Umbilical cord (tissue), 2 donors: ENCODE measurements at places on chromosomes 2 and 18.

DNA sequence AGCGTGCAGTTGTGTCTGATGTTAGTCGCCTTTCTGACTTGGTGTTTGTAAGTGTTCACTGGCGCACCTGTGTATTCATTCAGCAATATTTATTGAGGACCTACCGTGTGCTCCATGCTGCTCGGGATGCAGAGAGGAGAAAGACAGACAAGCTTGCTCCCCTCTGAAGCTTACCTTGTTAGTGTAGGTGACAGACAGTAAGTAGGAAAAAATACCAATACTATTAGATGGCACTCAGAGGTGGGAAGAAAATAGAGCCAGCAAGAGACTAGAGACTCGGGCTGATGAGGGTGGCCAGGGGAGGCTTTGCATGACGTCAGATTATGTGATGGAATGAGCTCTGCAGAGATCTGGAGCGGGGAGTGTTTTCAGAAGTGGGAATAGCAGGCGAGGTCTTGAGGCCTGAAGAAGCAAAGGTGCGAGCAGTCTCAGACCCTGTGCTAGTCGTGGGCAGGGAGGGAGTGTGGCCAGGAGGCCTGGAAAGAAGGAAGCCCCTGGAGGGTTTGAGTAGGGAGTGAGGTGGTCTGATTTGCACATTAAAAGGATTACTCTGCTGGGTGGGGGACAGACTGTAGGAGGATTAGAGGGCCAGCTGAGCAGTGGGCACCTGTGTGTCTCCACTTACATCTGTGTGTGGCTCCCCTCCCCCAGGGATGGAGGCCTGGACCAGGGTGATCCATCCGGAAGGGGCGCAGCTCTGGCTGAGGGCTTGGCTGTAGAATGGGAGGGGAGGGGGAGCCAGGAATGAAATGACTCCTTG is 11.8 kb downstream of the MTCL1 start:
- DNase-seq, result no peak

DNA sequence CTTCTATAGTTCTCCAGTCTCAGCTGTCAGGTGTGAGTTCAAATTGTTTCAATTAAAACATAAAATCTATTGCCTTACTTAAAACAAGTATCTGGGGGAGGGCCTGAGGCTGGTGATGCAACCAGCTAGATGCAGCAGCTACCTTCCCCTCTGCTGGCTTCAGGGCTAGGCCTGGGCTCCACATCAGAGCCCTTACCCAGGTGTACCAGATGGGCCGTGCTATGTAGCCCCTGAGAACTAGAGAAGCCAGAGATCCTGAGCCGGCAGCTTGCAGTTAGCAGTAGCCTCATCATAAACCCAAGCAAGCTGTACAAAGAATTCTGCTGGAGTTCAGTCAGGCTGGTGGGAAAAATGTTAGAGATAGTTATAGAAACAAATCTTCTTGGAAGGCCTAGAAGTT is 97.7 kb upstream of the ACAA2 start:
- no peak for DNase-seq

DNA sequence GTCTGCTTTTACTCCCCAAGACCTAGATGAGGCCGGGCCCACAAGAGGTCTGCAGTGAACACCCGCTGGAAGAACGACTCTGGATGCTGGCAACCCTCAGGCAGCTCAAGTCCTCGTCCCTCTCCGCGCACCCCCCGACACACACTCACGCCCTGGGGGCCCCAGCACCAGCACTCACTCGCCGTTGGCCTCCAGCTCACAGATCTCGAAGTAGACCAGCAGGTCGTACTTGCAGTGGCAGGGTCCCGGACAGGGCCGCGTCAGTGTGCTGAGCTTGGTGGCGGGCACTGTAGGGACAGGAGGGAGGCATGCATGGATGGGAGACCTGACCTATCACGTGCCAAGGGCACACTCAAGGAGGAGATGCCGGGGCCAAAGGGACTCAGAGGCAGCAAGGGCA is 49.4 kb downstream of the AQP12A start:
- DNase-seq, result no peak

DNA sequence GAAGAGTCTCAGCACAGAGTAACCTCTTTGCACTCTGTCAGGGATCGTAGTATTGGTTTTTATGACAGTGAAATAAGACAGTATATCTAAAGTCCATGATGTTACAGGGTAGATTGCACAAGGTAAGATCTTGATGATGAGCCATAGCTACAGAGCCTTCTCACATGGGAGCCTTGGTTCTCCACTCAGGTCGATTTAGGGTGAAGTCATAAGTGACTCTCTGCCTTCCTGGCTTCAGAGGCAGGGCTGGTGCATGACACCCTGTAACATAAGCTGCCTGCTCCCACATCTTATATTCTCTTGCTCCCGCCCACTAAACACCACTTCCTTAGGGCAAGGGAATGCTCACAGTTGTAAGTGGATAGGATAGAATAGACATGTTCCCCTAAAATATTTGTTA is 13.3 kb downstream of the DAPL1 start:
- DNase-seq, result no peak

DNA sequence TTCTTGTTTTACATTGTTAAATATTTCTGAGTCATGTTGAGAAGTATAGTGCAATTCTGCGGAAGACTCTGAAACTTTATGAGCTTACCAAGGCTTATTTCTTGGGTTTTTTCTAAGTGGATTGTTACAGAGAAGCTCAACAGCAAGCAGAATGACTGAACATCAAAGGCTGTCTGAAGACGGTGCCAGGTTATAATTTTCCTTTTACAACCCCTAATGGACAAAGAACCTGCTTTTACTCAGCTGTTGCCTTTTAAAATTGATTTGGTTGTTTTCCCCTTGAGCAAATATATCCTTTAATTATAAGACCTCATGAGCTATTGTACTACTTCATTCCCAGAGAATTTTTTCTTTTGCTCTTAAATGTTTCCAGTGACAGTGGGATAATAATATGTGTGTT is 41.6 kb downstream of the LAMA3 start:
- peak; percentile 42 for DNase-seq

- no peak for DNase-seq
These were observed 142.0 kb downstream of the COPS8 start for GRCh38 chr2:237227592-237228280.
